ENCODE measurements at places on chromosomes 7 and 10.

- no peak for DNase-seq
Measured at GRCh38 chr10:16770670-16771069, 46.6 kb downstream of the RSU1 start.

- no peak for DNase-seq
Measured at GRCh38 chr10:88256013-88256680, 327.0 kb downstream of the RNLS start.

DNA sequence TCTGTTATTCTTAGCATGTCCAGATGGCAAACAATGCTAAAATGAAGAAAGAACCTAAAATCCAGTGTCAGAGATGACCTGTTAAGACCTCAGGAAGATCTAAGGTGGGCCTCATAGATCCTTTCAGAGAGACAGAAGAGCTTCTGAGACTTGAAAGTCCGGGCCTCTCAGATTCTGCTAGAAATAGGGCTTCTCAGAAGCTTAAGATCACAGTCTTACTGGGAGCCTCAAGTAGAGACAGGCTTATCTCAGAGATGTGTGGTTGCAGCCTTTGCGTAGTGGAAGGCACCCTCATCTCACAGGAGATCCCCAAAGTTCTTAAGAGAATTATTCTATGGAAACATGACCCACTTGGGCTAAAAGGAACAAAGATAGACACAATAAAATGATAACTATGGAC is 642.8 kb downstream of the TNS3 start:
- DNase-seq = no peak

DNA sequence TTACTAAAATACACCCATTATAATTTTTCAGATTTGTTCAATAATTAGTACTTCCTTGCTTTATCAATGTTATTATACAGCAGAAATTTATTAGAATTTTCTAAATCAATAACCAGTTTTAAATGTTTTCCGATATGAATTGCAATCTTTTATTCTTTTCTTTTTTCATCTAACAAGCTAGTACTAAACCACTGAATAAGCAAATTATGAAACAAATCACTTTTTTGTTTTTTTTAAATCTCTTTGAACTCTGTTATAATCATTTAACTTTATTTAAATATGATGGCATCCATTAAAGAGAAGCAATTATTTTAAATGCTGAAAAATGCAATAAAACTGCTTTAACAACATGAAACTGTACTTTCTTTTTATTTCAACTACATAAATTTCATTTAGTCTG is 59.7 kb downstream of the HYCC1 start:
- DNase-seq = no peak

DNA sequence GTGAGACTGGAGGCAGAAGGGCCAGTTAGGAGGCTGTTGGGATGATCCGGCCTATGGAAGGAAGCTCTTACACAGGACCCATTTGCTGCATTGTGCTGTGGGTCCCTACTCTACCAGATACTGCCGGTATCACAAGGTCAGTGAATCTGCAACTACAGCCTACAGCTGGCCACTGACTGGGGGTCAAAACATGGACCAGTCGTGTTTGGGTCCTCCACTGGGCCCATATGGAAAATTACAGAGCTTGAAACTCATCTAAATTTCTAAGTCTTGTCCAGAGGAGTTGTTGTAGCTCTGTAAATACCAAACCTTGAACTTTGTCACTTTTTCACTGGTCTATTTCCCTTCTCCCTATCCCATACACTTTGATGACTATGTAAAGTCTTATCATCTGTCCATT is 5.6 kb upstream of the NUP205 start:
- no peak for DNase-seq

GRCh38 chr7:148772297-148773089 is 73.8 kb downstream of the CUL1 start:
- no peak for DNase-seq

GRCh38 chr10:132005147-132005546 is 23.4 kb upstream of the BNIP3 start:
- DNase-seq = no peak

GRCh38 chr10:53358536-53358935 is 586.0 kb upstream of the MBL2 start:
- no peak for DNase-seq

DNA sequence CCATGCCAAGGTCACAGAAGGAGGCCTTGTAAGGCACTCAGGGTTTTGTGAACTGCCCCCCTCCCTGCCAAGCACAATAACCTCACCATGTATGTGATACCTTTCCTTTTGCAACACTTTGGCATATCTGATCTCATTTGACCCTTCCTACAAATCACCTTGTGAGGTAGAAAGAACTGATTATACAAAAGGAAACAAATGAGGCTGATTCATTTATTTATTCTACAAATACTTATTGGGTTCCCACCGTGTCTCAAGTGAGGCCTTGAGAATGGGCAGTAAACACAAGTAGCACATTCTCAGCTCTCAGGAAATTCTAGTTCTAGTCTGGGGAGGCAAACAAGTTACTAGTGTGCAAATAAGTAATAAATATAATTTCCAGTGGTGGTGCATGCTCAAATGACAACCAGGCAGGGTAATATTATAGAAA is 19.6 kb downstream of the PLCE1 start:
- DNase-seq = no peak

GRCh38 chr7:25454562-25455041 is 226.3 kb upstream of the NPVF start:
- DNase-seq = no peak

- no peak for DNase-seq
Measured at GRCh38 chr7:135728136-135728669, at the start of gene SLC13A4. Gene SLC13A4, minus strand, starts transcription at chr7:135728186. Its CDS starts 690 bp downstream, at chr7:135727496.

- DNase-seq = no peak
Measured at GRCh38 chr7:151999424-152000090, 25.9 kb upstream of the GALNT11 start.

GRCh38 chr7:22231806-22232205 is 125.1 kb downstream of the RAPGEF5 start:
- no peak for DNase-seq

- no peak for DNase-seq
Measured at GRCh38 chr10:89076120-89076519, 85.5 kb downstream of the FAS start.

GRCh38 chr10:62810156-62810902 is 5.8 kb downstream of the ADO start:
- DNase-seq = no peak

DNA sequence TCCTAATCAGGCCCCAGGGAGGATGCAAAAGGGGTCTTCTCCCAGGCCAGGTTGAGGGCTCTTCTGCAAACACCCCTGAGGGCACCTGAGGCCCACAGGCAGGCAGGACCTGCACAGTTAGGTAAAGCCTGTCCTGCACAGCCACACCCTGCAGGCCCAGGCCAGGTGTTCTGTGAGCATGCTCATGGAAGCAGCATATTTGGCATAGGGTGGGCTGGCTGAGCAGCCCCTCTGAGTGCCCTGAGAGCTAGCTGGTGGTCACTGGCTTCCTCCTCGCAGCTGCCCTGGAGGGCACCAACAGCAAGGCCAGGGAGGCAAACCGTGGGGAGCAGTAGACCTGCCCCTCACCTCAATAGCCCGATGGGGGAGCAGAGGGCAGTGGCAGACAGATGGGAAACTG is 3.7 kb upstream of the RET start:
- DNase-seq = no peak

DNA sequence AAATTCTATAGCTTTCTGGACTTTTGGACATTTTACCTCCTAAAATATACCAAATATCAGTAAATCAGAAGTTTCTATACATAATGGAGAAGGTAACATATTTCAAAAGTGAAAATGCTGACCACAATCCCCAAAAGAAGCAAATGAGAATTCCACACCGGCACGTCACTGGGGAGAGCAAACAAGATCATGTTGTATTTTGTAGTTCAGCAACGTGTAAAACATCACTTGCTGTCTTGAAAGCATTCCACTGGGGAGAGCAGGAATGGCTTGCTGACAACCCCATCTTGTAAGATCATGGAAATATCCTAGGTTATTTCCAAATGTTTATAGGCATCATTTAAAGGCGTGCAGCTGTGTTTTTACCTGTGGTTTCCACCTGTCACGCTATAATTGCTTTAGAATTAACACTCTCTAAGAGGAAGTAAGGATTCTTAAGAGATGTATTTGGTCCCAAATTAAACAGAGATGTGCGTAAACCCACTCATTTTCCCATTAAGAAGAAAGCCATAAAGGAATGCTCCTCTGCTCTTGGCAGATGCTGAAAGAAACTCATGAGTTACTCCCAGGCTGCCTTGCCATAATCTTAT is 397.1 kb upstream of the POT1 start:
- no peak for DNase-seq

DNA sequence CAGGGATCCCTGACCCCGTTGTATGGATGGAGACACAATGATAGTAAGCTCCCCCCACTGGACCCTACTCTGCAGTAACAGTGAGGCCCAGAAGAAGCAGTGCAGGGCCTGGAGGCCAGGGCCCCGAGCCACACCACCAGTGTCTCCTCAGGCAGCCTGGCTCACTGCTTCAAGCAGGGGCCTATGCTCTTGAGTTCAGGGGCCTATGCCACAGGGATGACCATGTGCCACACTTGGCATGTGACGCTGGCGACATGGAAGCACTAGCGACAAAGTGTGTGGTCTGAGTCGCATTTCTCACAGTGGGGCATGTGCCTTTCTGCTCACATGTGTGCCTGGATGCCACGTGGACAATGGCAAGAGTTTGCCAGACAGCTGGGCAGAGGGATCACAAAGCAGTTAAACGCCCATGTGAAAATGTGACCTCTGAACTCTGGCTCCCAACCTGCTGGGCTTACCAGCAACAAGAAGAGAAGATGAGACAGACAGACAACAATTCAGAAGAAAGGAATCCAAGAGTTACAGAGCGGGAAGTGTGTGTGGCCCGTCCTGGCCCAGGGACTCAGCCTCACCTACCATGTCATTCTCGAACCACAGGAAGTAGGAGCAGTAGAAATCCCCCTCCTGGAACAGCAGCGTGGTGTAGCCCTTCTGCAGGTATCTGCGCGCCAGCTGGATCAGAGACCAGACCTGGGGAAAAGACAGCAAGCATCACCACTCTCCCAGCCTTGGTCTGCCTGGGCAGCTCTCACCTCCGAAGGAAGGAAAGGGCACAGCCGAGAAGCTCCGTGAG is 4.7 kb upstream of the PYROXD2 start:
- no peak for DNase-seq
